ENCODE measurements at places on chromosomes 4 and X.

GRCh38 chrX:110791071-110791470 lies 4.5 kb downstream of the CHRDL1 start:
- no peaks in the 10 kb centered on the region for H3K27me3 ChIP-seq
- H3K4me3 ChIP-seq: no peak overlapping the region
- H3K27ac ChIP-seq: no peak overlapping the region
- DNase-seq: no peak
- no peaks in the 10 kb centered on the region for H3K4me1 ChIP-seq
- H3K36me3 ChIP-seq: no peaks in the 10 kb centered on the region

- H3K4me1 ChIP-seq: peaks cover 11% of the 10 kb centered on the region
- no peak for DNase-seq
- H3K36me3 ChIP-seq: no peaks in the 10 kb centered on the region
- H3K27ac ChIP-seq: 0 out of 2 replicates have a peak overlapping the region, but pooled peaks have one; percentile 10
These were observed 132.2 kb downstream of the AFAP1 start for GRCh38 chr4:7807351-7807921.

- no peak overlapping the region for H3K4me3 ChIP-seq
- H3K4me1 ChIP-seq: 0 out of 2 replicates have a peak, but pooled peaks cover 10% of the 10 kb centered on the region
- no peak overlapping the region for H3K27ac ChIP-seq
- DNase-seq: no peak
- H3K36me3 ChIP-seq: no peaks in the 10 kb centered on the region
- peaks cover 8% of the 10 kb centered on the region for H3K27me3 ChIP-seq
These were observed 74.2 kb downstream of the LIMCH1 start for GRCh38 chr4:41611881-41612871.

- H3K27me3 ChIP-seq: no peaks in the 10 kb centered on the region
- DNase-seq: no peak
- no peaks in the 10 kb centered on the region for H3K36me3 ChIP-seq
These were observed 32.7 kb downstream of the RBMX start for GRCh38 chrX:136847874-136848273.

DNA sequence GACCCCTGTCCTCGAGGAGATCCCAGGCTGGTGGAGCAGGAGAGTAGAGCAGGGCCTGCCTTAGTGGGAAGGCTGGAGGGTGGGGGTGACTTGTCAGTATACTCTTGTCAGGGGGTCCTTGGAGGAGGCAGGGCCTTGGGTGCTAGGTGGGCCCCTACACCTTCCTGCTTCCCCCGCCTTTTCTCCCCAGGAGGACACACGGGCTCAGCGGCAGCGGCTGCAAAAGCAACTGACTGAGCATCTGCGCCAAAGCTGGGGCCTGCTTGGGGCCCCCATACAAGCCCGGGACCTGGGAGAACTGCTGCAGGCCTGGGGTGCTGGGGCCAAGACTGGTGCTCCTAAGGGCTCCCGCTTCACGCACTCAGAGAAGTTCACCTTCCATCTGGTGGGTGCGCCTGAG lies 11.3 kb downstream of the CCDC22 start:
- no peaks in the 10 kb centered on the region for H3K36me3 ChIP-seq
- no peaks in the 10 kb centered on the region for H3K4me1 ChIP-seq
- no peaks in the 10 kb centered on the region for H3K27me3 ChIP-seq
- H3K27ac ChIP-seq: no peak overlapping the region

GRCh38 chr4:112288455-112288854 lies 2.8 kb upstream of the TIFA start:
- H3K4me1 ChIP-seq: peaks cover 2% of the 10 kb centered on the region
- peaks cover 19% of the 10 kb centered on the region for H3K27me3 ChIP-seq
- no peak overlapping the region for H3K27ac ChIP-seq
- H3K36me3 ChIP-seq: no peaks in the 10 kb centered on the region

GRCh38 chr4:155703486-155704247 lies 37.0 kb downstream of the GUCY1A1 start:
- no peaks in the 10 kb centered on the region for H3K27me3 ChIP-seq
- no peak overlapping the region for H3K4me3 ChIP-seq
- H3K27ac ChIP-seq: no peak overlapping the region
- DNase-seq: no peak
- no peaks in the 10 kb centered on the region for H3K4me1 ChIP-seq

DNA sequence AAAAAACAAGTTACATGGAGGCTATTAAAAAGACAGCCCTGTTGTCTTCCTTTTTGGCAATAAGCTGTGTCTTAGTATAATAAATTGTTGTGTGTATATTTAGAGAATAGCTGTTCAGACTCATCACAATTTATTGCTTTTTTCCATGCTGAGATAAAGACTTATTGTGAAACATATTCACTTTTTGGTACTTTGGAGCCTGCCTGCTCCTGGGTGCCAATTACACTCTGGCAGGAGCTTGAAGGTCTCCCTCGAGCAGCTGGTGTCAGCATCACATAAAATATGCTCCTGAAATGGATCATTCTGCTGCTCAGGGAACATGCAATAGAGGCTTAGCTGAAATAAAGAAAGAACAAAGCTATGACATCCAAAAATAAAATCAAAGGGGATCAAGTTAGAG lies 211.6 kb upstream of the DKK2 start:
- no peak overlapping the region for H3K4me3 ChIP-seq
- no peaks in the 10 kb centered on the region for H3K27me3 ChIP-seq
- H3K4me1 ChIP-seq: no peaks in the 10 kb centered on the region
- H3K27ac ChIP-seq: no peak overlapping the region

DNA sequence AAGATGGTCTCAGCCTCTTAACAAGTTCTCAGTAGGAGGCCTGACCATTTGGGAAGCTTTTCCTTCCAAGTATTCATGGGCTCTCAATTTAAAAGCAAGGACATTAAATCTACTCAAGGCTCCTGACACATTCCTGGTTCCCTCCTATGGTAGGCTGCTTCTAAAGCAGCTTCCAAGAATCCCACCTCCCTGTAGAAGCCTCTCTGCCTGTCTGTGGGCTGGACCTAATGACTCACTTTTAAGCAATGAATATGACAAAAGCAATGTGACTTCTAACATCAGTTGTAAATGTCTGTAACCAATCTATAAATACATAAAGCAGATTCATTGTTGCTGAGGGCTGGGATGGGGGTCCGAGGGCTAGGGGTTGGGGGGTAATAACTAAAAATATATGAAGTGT lies 99.5 kb upstream of the FAM9B start:
- no peak for DNase-seq
- no peaks in the 10 kb centered on the region for H3K27me3 ChIP-seq
- no peak overlapping the region for H3K4me3 ChIP-seq
- no peak overlapping the region for H3K27ac ChIP-seq
- H3K36me3 ChIP-seq: no peaks in the 10 kb centered on the region
